ENCODE measurements at places on chromosomes 11 and 22.

- no peak for DNase-seq
Observed at GRCh38 chr11:73645972-73646631, at the start of gene PLEKHB1. PLEKHB1 (plus strand) TSS chr11:73646581; CDS start chr11:73646609, 28 bp downstream.

DNA sequence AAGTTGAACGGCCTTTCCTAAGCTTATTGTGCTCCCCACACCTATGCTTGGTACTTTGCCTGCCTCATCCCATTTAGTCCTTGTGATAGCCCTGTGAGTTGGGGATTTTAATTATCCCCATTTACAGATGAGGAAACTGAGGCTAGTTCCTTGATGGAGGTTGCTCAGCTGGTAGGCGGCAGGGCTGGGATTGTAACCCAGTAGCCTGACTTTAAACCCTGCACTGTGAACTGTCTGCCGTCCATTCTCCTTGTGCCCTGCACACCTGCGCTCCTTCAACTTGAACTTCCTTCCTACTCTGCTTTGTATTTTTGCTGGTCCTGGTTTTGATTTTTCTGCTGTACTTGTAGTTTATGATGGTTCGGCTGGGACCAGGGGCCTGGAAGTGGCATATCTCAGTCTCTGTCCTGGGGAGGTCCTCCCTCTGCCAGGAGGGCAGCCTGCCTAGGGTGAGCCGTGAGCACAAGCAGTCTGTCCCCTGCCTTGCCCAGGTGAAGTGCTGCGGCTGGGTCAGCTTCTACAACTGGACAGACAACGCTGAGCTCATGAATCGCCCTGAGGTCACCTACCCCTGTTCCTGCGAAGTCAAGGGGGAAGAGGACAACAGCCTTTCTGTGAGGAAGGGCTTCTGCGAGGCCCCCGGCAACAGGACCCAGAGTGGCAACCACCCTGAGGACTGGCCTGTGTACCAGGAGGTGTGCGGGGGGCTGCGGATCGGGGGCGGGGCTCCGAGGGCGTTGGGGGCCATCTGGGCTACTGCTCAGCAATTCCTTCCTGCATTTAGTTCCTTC is 52.4 kb downstream of the CD82 start:
- DNase-seq, result no peak

GRCh38 chr11:75436806-75437205 is 3.8 kb upstream of the KLHL35 start:
- no peak for DNase-seq

DNA sequence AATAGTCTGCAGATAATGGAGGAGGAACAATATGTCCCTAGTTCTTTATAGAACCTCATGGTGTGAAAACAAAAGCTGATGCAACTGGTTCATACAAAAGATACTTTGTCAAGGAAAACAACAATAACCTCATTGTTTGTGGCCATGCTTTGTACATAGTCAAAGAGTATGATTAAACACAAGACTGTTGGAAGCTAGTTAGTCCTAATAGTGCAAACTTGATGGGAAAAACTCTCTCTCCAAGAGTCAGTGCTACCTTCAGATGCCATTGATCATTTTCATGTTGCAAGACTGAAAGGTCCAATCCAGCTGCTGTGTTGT is 20.1 kb upstream of the PLAAT2 start:
- no peak for DNase-seq

DNA sequence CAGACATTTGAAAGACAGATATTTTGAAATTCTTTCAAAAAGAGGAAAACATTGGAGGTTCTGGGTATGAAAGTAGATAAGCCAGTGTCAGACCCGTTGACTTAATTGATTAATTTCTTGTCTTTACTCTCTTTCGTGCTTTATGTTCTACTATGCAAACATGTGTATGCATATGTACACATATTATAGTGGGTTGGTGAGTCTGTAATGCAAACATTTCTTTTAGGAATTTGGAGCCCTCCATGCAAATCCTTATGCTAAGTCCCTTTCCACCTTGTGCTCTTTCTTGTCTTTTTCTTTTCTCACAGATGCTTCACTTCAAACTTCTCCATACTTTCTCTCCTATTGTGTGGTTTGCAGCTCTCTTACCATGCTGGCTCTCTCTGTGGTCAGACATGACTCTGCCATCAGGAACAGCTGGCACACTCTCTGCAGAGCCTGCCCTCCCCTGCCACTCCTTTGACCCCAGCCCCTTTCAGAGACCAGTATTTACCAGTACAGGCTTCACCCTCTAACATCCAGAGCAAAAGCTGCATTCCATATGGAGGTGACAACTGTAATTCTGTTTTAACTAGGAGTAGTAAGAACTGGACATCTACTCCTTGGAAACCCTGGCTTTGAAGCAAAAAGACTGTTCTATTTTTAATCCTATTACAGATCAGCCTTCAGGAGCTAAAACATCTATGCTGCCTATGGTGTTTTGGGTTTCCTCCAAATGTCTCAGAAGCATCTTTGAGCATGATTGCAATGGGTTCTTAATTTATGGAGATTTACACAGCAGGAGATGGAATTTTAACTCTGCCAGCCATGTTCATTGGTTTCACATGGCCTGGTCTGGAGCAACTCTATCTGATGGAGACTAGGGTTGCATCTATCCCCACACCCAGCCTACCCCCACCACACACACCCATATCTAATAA is 386.9 kb upstream of the FAT3 start:
- no peak for DNase-seq

DNA sequence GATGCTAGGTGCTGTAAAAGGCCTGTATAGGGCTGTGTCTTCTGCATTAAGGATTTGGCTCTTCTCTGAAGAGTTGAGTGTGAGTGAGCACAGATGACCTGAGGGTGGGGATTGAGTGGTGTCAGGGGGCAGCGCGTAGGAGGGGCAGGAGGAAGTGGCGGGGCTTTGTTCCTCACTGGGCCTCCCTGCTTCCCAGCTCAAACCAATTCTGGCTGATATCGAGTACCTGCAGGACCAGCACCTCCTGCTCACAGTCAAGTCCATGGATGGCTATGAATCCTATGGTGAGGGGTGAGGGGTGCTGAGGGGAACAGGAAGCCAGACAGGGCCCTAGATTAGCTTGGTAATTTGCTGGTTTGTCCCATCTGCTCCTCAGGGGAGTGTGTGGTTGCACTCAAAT is 9.1 kb downstream of the PHOX2A start:
- DNase-seq, result no peak

- no peak for DNase-seq
Observed at GRCh38 chr11:33773404-33773986, 825 bp downstream of the FBXO3 start.

DNA sequence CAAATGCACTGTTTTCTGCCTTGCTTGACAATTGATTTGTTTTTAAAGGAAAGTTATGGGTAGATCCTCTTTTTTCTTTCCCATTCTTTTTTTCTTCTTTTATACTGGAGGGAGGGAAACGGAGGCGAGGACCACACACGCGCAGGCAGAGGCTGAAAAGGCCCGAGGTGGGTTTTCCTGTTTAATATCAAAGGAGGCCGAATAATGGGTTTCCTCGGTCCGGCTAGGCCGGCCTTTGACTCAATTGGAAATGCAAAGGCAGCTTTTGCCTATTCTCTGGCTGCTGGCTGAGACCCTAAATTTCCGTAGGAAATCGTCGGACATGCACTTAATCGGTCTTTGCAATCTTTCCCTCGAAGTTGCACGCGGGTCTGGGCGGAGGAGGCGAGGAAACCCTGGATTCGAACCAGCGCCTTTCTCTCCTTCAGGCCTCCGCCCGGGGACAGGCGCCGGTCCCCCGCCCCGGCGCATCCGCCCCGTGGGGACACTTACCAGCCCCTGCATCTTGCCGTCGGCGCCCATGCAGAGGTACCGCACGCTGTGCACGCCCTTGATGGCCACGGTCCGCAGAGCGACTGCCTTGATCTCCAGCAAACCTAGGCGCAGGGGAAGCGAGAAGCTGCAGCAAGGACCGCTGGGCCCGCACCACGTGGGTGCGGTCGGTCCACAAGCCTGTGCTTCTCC is 911 bp downstream of the FGF19 start:
- DNase-seq, result no peak

DNA sequence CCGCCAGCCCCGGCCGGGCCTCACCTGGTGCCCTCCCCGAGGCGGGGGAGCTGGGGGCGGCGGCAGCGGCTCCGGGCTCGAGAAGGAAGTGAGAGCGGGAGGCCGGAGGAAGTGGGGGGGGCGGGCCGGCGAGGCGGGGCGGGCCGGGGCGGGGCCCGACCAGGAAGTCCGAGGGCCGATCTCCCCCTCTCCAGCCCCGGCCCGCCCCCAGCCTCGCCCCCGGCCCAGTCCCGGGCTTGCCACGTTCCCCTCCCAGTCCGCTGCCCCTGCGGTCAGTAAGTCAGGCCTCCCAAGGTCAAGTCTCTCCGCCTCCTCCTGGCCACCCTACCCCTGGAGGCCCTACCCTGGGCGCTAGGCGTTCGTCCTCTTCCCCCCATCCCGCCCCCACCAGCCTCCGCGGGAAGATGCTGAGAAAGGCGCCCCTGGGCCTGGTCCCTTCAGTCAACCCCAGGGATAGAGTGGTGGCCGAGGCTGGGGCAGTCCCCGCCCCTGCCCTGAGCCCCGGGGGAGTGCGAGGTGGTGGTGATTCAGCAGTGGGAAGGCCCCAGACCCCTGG is at the start of gene RHOG:
Gene RHOG (minus strand): TSS at position 90 of the 556 bp plus-strand sequence. CDS start 12,821 bp downstream, outside the sequence.
- DNase-seq, result no peak

DNA sequence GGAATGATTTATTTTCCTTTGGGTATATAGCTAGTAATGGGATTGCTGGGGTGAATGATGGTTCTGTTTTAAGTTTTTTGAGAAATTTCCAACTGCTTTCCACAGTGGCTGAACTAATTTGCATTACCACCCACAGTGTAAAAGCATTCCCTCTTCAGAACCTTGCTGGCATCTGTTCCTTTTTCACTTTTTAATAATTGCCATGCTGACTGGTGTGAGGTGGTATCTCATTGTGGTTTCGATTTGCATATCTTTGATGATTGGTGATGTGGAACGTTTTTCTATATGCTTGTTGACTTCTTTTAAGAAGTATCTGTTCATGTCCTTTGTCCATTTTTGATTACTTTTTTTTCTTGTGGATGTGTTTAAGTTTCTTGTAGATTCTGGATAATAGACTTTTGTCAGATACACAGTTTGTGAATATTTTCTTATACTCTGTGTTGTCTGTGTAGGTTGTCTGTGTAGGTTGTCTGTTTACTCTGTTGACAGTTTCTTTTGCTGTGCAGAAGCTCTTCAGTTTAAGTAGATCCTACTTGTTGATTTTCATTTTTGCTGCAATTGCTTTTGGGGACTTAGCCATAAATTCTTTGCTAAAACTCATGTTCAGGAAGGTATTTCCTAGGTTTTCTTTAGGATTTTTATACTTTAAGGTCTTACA is 291.8 kb upstream of the DDI1 start:
- DNase-seq, result no peak

- no peak for DNase-seq
Observed at GRCh38 chr11:45896422-45896984, 10.6 kb downstream of the FREY1 start.

Measured in fibroblast of skin of left biceps (primary cell).